ENCODE measurements at places on chromosomes 3 and 15. TPM values are rescaled to one million over a fixed set of nuclear protein-coding genes. Genes with fewer than 3 reads are reported as not detected.

MED12L gene
- total RNA-seq = 0.49 TPM

CPLX3 gene
- total RNA-seq = 2.8 TPM

TF gene
- total RNA-seq = 15.7 TPM

SLC30A4 gene
- total RNA-seq = 4.0 TPM

- DNase-seq = no peak
Measured at GRCh38 chr3:113103588-113103987, 107.8 kb upstream of the BOC start.

DNA sequence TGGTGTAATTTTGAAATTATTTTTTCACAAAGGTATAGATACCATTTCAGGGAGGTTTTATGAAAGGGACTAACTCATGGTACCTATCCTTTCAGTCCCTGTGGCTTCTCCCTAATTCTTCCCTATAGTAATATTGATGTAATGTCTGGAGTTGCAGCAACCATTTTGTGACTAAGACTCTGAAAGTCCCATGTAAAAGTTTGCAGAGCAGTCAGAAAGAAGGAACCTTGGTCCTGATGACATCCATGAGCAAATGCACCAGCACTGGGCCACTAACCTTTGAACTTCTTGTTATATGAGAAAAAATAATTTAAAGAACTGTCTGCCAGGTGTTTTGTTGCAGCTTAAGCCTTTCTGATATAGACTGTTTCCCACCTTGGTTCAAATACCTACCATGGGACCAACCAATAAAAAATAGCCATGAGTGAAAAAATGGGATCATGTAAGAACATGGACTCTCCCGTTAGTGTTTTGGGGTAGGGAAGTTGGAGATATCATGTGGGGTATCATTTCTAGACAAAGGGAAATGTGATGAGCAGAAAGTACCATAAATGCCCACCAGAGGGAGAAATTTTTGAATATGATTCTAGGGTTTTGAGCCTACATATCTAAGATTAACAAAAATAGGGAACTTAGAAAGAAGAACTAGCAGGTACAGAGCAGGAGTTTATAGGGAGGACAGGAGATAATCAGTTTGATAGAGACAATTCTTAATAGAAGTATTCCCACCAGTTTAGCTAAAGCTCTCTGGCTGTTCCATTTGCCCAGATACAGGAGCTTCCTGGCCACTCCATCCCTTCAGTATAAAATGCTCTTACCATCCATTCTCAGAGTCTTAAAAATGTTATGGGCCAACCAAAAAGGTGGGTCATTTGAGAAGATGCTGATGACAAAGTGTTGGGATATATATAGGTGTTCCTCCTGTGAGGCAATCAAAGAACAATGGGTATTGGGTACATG is 3.4 kb upstream of the CPOX start:
- no peak for DNase-seq

DNA sequence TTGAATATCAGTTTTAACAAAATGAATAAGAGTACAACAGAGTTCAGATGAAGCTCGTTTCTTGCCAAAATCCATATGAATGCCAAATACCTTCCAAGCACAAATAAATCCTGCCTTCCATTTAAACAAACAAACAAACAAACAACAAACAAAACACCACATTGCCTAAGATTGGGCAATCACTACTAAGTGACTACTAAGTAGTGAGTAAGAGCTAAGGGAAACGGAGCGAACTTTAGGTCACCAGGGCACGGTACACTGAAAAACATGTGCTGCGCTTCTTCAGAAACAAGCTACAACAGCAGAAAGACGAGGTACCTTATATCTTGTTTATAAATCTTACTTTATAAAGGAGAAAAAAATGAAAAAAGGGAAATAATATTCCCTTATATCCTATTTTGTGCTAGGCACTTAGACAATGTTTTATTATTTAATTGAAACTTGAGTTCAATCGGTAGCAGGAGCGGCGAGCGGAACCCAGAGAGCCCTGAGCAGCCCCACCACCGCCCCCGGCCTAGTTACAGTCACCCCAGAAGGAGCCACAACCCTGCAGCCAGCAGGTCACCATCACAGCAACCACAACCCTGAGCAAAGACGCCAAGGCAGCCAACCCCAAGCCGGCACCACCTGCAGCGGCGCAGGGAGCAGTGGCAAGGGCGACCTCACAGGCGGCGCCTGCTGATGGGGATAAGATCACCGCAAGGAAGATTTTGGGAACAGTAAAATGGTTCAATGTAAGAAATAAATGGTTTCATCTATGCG is 216.9 kb downstream of the ZBTB20 start:
- peak; percentile 31 for DNase-seq

DNA sequence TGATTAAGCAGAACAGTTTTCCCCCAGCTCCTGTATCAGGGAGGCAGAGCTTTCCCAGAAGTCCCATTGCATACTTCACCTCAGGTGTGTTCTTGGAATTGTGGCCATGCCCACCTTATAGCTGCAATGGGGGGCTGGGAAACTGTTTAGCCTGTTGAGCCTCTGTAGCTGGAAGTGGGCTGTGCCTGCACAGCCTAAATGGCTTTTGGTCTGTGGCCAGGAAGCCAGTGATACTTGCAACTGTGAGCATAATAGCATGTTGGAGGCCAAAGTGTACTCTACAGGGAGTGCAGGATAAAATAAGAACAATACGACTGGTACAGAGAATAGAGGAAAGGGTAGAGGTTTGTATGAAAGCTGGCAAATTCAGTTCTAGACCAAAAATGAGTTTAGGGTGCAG is 248.5 kb downstream of the PTPRG start:
- DNase-seq = no peak

- DNase-seq = peak; percentile 30
Measured at GRCh38 chr3:101784855-101785613, 6.0 kb downstream of the NXPE3 start.

DNA sequence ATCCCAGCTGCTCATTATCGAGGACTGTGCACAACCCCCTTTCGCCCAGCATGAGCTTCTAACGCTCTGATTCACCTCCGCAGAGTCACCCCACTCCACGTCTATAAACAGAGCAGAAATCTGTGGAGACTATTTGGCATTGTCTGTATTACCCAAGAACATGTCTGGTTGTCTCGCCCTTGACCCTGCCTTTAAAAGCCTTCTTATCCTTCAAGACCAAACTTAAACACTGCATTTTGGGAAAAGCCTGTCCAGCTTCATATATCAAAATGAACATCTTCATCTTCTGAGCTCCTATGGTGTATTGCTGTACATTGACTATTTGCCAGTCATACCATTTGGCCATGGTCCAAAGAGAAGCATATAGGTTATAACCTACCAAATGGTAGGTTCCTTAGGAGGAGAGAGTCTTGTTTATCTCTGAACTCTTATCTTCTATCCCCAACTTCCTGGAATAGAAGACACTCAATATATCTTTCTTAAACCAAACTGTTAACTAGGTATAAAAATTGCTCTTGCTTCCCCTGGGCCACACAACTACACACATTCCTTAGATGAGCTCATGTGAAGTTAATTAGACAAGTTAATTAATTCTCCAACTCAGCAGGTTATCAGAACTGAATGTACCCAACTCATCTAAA is 90.1 kb downstream of the FBN1 start:
- no peak for DNase-seq

DNA sequence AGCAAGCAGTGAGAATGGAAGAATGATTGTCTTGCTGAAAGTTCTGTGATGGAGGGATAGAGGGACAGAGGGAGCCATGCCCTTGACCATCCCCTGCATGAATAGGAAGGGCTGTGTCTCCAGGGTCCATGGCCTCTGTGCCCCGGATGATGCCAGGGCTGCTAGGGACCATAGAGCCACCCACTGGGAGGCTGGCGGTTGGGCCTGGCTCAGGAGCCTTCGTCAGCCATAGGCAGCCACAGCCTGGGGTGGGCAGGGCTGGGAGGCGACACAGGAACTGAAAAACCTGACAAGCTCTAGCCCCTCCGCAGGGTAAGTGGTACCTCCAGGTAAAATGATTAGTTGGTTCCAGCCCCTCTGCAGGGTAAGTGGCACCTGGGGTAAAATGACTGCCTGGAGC is 19.1 kb upstream of the LAMP3 start:
- no peak for DNase-seq

GRCh38 chr15:23446215-23447106 is 582 bp downstream of the GOLGA6L2 start:
- DNase-seq = no peak

DNA sequence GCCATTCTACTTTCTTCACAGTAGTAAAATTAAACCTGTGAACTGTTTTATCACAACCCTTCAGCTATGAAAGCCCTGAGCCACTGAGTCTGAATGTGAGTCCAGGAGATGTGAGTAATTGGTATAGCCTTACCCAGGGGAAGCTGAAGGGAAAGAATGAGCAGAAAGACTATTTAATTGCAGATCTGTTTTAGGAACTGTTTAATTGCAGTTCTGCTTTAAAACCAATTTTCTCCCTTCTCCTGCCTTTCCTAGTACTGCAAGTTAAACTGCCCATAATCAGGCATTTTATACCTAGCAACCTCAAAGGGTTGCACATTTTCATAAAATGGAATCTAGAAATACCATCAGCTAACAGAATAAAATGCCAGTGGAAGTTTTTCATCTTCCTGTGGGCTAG is 476.7 kb downstream of the OCA2 start:
- no peak for DNase-seq

DNA sequence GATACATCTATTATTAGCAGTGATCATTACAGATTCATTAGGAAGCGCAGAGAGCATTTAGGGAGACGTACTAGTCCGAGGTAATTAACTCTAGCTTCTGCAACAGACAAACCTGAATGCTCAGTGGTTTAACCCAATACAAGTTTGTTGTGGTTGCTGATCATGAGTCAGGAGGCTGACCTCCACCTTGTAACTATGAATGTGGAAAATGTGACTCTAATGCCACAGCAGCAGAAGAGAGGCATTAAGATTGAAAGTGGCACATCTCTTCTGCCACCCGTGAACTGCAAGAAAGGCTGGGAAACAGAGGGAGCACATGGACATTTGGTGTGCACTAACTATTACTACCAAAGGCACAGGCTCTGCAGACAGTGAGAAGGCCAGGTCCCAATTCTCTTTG is 71.2 kb upstream of the C3orf80 start:
- no peak for DNase-seq

DNA sequence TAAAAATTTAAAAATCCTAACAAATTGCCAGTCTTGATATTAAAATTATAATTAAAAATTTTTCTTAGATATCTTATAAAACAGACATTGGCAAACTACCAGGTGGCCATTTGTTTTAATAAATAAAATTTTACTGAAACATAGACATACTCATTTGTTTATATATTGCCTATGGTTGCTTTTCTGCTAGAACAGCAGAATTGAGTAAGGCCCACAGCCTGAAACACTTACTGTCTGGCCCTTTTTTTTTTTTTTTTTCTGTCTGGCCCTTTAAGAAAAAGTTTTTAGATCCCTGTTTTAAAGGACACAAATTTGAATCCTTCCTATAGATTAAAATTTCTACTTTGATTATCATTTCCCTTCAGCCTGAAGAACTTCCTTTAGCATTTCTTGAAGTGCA is 60.5 kb upstream of the CTDSPL2 start:
- no peak for DNase-seq

GRCh38 chr3:57544181-57545125 is at the start of gene DNAH12:
Gene DNAH12 (minus strand): TSS chr3:57544344. CDS start chr3:57542870, 1,474 bp downstream.
- DNase-seq = no peak

- DNase-seq = peak; percentile 73
Measured at GRCh38 chr3:184361532-184361931, at the start of the genes CLCN2 and POLR2H. Gene CLCN2 (minus strand): TSS chr3:184361605. CDS start chr3:184361479, 126 bp downstream. Gene POLR2H (plus strand): TSS chr3:184361710. CDS start chr3:184363493, 1,783 bp downstream.

DNA sequence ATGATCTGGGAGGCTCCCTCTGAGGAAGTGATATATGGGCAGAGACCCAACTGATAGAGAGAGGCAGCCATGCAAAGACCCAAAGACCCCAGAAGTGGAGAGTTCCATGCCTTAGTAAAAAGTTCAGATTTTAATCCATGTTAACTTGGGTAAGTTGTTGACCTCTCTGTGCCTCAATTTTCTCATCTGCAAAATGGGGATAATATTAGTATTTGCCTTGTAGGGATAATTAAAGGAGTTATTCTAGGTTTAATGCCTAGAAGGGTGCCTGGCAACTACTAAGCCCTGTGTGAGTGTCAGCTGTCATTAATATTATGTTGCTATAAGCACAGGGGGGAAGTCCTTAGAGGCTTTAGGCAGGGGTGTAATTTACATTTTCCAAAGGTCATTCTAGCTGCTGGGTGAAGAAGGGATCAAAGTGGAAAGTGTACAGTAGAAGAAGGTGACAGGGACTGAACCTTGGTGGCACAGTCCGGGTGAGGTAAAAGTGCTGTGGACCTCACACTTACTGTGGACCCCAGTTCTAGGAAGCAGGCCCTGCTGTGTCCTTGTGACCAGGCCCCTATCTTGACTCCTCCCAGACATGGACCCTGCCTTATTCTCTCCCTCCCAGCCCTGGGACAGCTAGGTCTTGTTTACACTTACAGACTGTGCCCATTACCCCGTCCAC is 3.0 kb upstream of the RAD18 start:
- DNase-seq = no peak

DNA sequence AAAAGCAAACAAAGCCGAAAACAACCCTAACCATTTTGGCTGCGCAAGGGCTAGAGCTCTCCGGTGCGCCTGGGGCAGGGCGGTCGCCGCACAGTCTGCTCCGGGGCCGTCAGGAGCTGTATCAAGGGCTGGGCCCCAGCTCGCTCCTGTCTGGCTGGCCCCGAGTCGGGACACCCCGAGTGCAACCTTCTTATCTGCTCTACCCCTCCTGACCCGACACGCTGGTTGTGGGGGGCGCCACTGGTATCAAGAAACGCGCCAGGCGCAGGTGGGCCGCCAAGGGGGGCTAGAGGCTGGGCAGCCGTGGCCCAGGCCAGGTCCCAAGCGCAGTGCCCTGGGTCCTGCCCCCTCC is 36.0 kb downstream of the NR2F2 start:
- DNase-seq = no peak

- DNase-seq = no peak
Measured at GRCh38 chr3:112101916-112102315, 15.7 kb downstream of the C3orf52 start.
